ENCODE measurements at places on chromosomes 12 and 14.

- DNase-seq, result no peak
Measured at GRCh38 chr14:43260056-43260455, 1247.0 kb downstream of the FSCB start.

DNA sequence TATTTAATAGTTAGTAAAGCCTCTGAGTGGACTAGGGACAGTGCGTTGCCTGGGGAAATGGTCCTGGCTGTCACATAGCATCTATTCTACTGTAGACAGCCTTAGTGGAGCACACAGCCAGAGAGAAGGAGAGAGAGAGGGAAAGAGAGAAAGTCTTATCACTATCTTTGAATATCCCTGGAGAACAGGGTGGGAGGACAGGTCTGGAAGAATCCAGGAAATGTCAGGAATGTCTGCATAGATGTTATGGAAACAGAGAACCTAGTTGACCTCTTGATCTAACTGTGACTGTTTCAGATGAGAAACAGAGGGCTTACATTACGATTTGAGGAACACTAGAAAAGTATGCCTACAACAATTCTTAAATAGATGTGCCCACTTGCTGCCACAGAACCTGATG lies 92.8 kb downstream of the SLC15A5 start:
- peak; percentile 57 for DNase-seq

- no peak for DNase-seq
Measured at GRCh38 chr12:64450711-64451486, 1.0 kb upstream of the TBK1 start.

DNA sequence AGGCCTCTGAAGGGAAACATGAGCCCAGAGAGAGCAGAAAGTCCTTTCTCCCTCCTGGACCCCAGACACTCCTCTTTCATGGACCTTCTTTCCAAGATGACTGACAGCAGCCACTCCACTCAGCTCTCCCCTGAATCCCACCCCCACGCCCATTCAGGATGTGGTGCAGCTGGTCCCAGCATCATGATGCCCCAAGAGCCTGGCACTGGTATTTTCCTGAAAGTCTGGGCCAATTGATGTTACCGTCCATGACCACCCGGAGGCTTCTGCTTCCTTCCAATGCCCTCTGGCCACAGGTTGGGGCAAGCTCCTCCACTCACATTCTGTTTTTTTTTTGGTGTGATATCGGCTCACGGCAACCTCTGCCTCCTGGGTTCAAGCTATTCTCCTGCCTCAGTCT lies 112.6 kb downstream of the CALM1 start:
- no peak for DNase-seq

DNA sequence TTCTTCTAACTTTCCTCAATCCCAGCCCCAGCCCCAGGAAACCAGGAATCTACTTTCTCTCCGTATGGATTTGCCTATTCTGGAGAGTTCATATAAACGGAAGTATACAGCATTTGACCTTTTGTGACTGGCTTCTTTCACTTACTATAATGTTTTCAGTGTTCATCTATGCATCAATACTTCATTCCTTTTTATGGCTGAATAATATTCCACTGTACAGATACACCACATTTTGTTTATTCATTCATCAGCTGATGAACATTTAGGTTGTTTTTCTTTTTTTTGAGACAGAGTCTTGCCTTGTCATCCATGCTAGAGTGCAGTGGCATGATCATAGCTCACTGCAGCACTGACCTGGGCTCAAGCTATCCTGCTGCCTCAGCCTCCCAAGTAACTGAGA lies 3.9 kb upstream of the PLEKHG3 start:
- DNase-seq, result no peak

- no peak for DNase-seq
Measured at GRCh38 chr12:8564656-8565055, 24.0 kb upstream of the CLEC4E start.

DNA sequence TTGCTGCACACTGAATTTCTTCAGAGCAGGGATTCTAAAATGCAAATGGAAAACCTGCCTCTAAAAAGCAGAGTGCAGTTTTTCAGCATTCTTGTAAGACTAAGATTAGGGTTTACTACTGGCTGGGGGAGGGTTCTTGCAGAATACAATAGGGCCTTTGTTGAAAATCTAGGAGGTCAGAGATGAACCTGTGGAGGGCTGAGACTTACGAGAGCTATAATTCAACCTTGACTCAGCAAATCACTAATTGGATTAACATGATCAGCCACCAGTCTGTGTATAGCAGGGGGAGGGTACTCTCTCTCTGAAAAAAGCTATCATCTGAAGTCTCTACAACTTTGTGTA lies 92.6 kb upstream of the HIF1A start:
- DNase-seq, result no peak

DNA sequence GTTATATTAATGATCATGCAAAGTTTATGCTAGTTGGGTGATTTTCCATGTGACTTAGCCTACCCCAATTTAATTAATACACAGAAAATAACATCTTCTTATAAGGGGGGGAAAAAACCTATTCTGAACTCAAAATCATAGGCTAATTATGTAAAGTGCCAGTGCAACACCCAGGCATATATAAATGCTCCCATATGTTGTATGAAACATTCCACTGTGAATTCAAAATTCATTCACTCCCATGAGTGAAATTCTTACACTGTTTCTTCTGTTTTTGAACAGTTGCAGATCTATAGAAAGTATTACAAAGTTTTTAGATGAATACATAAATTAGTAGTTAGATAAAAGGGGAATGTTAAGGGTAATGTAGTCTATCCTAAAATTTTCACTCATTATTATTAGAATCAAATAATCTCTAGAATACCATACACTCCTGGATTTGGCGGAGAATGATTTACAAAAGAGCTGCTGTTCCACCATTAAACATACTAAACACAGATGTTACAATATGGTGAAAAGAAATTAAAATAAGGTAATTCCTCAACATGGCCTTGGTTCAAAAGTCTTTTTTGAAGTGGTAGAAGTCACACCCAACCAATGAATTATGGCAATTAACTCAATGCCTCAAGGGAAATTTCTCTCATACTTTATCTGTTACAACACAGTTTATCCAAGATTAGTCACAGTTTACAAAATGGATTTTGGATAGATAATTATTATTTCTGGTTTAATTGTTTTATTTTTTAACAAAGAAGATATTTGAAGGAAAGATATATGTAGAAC lies 454.1 kb upstream of the FLRT2 start:
- no peak for DNase-seq

DNA sequence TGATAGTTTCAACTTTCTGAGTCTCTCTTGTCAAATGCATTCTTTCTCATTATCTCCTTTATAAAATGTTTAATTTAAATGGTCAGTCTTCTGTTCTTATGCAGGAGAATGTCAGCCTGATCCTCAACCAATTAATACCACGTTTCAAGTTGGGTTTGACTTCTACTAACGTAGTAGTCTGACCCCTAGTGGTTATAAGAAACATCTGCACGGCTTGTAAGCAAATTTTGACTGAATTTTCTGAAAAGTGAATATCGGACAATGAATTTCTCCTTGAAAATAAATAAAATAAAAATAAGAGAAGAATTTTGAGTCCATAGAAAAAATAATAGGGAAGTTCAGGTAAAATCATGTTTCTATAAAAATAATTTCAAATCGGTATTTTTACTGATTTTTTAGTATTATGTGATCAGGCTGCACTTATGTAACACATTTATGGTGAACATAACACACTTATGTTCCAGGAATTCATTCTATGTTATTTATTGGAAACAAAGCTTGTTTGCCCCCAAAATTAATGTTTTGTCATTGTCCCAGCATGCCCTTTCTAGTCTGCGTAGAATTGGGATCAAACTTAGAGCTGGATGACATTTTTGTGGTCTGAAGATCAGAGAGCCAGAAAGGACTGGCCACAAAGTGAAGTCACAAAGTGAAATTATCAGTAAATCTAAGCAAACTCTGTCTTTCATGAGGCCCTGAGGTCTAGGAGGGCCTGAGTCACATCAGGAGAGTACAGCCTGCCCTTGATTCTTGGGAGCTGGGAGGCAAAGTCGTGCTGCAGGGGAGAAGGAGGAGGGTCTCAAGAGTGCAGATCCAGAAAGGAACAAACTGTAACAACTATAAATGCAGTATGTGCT lies 101.2 kb upstream of the STXBP6 start:
- DNase-seq, result no peak

- DNase-seq, result no peak
Measured at GRCh38 chr14:91356181-91356763, 61.3 kb downstream of the CCDC88C start.

DNA sequence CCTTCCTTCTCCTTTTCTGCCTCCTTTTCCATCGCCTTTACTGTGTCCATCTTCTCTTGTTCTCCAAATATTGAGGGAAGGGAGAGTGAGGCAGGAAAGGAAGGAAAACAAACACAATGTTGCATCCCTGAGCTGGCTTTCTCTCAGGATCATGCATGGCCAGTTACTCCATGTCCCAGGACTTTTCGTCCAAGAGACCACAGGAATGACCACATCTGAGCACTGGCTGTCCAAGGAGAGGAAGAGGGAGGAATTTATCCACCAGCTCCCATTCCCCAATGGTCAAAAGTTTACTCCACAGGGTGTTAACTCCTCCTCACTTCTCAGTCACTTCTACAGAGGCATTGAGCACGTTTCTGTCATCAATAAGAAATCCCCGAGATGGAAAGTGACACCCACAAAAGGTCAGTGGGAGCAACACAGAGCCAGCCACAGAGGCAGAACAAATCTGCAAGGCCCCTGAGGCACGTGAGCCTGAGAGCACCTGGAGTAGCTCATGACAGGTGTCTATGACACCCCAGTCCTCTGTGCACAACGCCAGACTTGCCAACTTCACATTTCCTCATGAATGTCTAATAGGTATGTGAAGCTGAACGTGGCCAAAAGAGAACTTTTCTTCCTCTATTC lies 177.3 kb upstream of the NUDT4 start:
- DNase-seq, result no peak

- DNase-seq, result no peak
Measured at GRCh38 chr14:91027561-91027960, 32.9 kb downstream of the RPS6KA5 start.

GRCh38 chr12:90128526-90128925 lies 419.9 kb upstream of the ATP2B1 start:
- DNase-seq, result no peak

- no peak for DNase-seq
Measured at GRCh38 chr12:122097927-122098756, 19.6 kb downstream of the MLXIP start.

DNA sequence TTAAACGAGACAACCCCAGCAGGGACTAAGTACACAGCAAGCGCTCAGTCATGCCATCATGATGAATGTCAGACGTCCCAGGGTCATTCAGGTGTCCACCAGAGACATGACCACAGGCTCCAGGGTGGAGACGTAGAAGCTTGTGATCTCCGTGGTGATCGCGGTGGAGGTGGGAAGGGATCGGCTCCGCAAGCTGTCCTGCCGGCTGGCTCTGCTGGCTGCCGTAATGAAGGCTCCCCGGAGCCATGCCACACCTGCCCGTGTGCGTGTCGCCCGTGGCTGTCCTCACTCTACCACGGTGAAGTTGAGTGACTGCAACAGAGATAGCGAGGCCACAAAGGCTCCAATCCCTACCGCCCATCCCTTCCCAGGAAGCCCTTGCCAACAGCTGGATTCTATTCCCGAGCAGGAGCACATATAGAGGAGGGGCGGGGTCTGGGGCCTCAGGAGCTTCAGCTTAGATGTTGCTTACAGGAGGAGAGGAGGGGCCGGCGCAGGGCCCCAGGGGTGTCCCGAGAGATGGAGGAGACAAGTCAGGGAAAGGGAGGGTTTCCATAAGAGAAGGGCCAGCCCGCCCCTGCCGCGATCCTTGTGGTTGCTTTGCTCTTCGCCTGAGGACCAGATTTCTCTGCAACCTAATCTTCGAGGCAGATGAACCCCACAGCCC lies 332.6 kb upstream of the SFSWAP start:
- no peak for DNase-seq
